ENCODE measurements at places on chromosomes 12 and 14. TPM values are rescaled to one million over a fixed set of nuclear protein-coding genes. Genes with fewer than 3 reads are reported as not detected.

GRCh38 chr12:103647267-103647666, 60.2 kb downstream of the STAB2 start:
- DNase-seq = no peak

- no peak for DNase-seq
Measured at GRCh38 chr12:52175371-52176350, 16.2 kb downstream of the KRT80 start.

DNA sequence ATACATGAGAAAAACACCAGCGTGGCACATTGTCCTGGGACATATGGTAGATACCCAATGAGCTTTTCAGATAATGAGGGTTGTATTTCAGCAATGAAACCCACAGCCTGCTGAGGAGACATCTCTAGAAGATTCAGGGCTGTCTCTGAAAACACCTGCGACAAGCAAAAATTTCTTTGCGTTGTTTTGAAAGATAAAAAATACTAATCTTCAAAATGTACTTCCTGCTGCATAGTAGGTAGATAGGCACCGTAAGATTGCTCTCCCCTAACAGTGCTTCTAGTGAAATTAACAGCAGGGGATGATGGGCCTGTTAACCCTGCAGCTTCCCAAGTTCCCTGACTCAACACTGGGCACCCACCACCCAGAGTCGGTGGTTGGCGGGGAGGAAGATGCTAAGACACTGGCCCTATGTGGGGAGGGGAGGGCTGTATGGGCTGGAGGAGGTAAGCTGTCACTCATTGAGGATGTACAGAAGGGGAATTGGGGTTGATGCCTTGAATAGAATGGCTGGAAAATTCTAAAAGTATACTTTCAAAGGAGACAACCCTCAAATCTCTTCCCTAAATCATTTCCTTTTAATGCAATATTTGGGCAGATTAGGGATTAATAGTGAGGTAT, 20.0 kb downstream of the ZFP36L1 start:
- no peak for DNase-seq

GRCh38 chr12:68812553-68813241, 4.7 kb downstream of the MDM2 start:
- no peak for DNase-seq

DNA sequence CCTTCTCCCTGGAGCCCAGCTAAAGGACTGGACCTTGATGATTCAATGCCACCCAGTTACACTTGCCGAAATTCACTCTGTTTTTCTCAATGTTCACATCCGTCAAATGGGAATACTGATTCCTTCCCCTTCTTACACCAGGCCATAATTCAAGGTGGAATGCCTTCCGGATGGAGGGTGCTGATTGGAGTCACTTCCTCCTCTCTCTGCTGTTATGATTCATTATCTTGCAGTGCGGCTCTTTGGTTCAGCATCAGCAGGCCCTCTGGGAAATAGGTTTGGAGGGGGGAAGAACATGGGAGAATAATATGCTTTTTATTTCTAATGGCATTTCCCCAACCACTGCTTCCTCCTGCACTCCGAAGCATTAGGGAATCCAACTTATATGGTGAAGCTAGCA, 390.6 kb upstream of the TBX3 start:
- DNase-seq = no peak

DNA sequence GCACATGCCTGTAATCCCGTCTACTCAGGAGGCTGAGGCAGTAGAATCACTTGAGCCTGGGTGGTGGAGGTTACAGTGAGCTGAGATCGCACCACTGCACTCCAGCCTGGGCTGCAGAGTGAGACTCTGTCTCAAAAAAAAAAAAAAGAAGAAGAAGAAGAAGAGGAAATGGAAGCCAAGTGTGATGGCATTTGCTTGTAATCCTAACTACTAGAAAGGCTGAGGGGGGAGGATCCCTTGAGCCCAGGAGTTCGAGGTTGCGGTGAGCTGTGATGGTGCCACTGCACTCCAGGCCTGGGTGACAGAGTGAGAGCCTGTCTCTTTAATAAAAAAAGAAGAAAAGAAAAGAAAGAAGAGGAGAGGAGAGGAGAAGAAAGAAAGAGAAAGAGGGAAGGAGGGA, 52.1 kb downstream of the LGMN start:
- DNase-seq = no peak

DNA sequence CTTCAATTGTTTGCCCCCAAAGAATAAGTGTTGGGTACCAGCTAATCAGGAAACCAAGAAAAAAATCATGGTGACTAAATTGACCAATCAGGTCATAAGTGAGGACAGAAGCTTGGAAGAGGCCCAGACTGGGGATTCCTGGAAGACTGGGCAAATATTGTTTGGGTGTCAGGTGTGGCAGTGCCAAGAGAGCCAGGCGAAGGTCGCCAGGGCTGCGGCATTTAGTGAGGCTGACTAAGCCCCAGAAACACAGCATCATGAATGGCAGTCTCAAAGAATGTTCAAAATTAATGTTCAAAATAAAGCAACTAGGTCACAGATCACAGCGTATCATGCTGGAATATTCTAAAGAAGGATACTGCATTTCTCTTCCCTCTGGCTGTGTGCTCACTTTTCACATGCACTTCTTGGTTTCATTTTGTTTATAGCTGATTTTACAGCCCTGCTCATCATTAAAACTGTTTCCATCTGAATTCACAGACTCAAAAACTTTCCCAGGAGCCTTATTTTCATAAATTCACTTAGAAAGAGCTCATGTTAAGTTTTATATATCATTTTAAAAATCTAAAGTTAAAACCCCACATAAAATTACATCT, 85.3 kb upstream of the OVCH1 start:
- DNase-seq = no peak

GRCh38 chr12:50927766-50928224, 24.5 kb upstream of the HIGD1C start:
- DNase-seq = no peak

The TAS2R46 gene
- 0.85 TPM for total RNA-seq

The MFAP5 gene
- total RNA-seq = 1.4 TPM

The ANKRD9 gene
- total RNA-seq = 31.4 TPM

The SERPINA3 gene
- total RNA-seq = 7.1 TPM

The TMTC2 gene
- total RNA-seq = 13.5 TPM

Data from type B pancreatic cell (in vitro differentiated cells).